A549 treated with dexamethasone at 1 μM for 4 hours (cell line): ENCODE measurements at places on chromosomes 7 and 10. TPM values are rescaled to one million over a fixed set of nuclear protein-coding genes. Genes with fewer than 3 reads are reported as not detected.

The EPDR1 gene
- 69.0 to 77.1 TPM (median 74.5 TPM) in 5 replicates for total RNA-seq

The SPDYE16 gene
- total RNA-seq, result 0.04 TPM in 1 of 5 replicates, not detected in the others

The RBP3 gene
- not detected in 5 replicates for total RNA-seq

The TLX1 gene
- 0.04 TPM in 1 of 5 replicates, not detected in the others for total RNA-seq

The LRRTM3 gene
- not detected in 5 replicates for total RNA-seq

The HSPB1 gene
- 919 to 1,755 TPM (median 1,594 TPM) in 5 replicates for total RNA-seq

The OR2A42 gene
- total RNA-seq, result not detected in 5 replicates

The SLC16A12 gene
- 0.45 to 2.0 TPM (median 1.5 TPM) in 5 replicates for total RNA-seq

The AKR1C4 gene
- 0.14 to 0.40 TPM (median 0.25 TPM) in 5 replicates for total RNA-seq

The OPN4 gene
- total RNA-seq, result 0.04 TPM in 1 of 5 replicates, not detected in the others

The MRLN gene
- not detected in 5 replicates for total RNA-seq

The PIP gene
- 0.19 to 0.32 TPM (median 0.23 TPM) in 3 of 5 replicates, not detected in the others for total RNA-seq

The ADO gene
- total RNA-seq, result 17.4 to 21.8 TPM (median 20.7 TPM) in 5 replicates

The PAPOLB gene
- total RNA-seq, result not detected in 5 replicates

The R3HCC1L gene
- 13.9 to 16.0 TPM (median 15.0 TPM) in 5 replicates for total RNA-seq

The DNAJC30 gene
- total RNA-seq, result 8.1 to 10.6 TPM (median 10.1 TPM) in 5 replicates

The FKBP6 gene
- total RNA-seq, result not detected in 5 replicates

The FOXI2 gene
- not detected in 5 replicates for total RNA-seq

The GRID2IP gene
- total RNA-seq, result 0.05 TPM in 1 of 5 replicates, not detected in the others

The GALNT11 gene
- total RNA-seq, result 20.3 to 25.9 TPM (median 24.6 TPM) in 5 replicates

The STRIP2 gene
- 5.1 to 7.7 TPM (median 5.6 TPM) in 5 replicates for total RNA-seq

The UPK3BL1 gene
- total RNA-seq, result 6.7 to 16.2 TPM (median 13.3 TPM) in 5 replicates
